ENCODE measurements at places on chromosomes 11 and 22.

DNA sequence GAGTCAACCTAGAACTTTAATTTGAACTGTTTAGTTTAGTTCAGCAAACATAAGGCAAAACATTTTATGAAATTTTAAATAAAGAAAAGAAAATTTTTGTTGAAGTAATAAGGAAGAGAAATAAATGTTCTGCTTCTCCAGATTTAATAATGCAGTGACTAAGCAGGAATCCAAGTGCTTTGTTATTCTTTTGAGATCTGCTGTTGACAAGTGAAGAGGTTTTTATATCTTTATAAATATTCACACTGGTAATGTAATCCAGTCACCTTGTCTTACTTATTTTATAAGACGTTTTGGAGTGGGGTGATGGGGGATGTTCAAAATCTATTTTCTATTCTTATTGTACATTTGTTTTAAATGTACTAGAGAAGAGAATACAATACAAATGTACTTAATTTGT, 725.9 kb upstream of the CCDC179 start:
- DNase-seq, result no peak

DNA sequence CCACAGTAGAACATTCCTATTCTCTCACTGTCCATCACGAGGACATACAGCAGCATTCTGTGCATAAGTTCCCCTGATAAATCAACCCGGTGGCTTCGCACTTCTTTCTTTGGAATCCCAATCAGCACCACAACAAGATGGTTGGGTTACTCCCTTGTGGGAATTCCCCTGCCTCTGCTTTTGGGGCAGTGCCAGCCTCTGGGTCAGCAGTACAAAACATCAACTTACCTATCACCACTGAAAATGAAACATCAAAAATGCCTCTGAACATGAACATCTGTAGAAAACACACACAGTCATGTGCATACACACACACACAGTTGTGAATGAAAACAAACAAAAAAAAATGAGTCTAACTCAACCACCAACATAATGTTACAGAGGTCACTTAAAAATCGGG, 79.3 kb downstream of the KCNA4 start:
- DNase-seq, result no peak

DNA sequence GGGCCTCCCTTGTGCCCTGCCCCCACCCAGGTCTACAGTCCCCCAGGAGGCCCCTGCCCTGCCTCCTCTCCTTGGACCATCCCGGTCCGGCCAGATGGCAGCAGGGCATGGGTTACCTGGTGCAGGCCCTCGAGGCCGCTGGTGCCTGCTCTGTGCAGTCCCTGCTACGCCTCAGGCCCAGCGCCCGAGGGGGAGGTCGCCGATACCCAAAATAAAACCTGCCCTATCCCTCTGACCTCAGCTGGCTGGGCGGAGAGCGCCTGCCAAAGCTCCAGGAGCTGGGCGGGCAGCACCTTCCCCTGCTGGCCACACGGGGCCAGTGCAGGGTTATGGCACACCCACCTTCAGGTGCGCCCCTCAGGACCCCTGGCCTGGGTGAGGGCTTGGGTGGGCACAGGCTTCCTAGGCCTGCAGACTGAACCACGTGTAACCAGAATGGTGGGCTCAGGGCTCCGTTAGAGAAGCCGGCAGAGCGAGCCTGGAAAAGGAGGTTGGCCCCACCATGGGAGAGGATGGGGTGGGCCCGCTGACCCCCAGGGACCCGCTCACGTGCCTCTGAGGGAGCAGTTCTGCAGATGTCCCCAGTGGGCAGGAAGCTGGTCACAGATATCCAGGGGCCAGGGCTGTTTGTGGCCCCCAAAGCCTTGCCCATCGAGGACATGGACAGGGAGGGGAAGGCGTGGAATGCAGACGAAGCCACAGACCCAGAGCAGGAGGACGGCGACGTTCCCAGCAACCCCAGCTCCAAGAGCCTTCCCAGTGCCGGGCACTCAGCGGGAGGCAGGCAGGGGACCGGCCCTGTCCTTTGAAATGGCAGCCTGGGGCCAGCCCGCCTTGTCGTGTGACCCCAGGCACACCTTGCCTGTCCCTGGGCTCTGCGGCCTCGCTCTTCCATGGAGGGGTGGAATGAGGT, 1.7 kb upstream of the TNNT3 start:
- no peak for DNase-seq

DNA sequence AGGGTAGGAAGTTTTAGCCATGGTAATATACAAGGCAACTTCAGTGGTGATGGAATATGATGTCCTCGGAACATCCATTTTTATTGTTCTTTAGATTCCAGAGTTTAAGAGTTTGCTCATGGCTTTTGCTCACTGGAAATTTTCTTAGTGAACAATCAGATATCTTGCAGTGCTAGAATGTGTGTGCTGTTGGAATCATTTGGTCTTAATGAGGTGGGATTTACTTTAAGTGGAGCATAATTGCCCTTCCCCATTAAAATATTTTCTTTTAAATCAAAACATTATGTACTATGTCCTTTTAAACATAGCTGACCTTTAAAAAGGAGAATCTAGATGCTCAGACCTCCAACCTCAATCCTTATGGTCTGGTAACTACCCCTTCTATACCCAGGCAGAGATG, 77.3 kb upstream of the LDLRAD3 start:
- no peak for DNase-seq

- no peak for DNase-seq
These were observed 71.7 kb downstream of the CCDC81 start for GRCh38 chr11:86446163-86446923.

DNA sequence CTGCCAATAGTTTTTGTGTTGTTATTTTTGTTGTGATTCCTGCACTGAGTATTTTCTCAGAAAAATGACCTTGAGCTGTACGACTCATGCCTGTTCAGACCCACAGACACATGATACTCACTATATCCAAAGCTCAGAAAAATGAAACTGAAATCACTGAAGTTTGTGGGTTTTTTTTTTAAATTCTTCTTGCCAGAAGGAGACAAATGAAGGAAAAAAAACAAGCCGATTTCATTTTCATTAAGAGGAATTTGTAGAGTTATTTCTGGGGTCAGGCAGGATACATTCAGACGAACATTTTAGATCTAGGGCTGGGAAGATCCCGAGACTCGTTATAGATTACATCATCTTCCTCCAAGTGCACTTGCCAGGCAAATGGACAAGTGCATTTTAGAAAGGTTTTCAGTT, 60.4 kb downstream of the BMAL1 start:
- DNase-seq, result no peak

DNA sequence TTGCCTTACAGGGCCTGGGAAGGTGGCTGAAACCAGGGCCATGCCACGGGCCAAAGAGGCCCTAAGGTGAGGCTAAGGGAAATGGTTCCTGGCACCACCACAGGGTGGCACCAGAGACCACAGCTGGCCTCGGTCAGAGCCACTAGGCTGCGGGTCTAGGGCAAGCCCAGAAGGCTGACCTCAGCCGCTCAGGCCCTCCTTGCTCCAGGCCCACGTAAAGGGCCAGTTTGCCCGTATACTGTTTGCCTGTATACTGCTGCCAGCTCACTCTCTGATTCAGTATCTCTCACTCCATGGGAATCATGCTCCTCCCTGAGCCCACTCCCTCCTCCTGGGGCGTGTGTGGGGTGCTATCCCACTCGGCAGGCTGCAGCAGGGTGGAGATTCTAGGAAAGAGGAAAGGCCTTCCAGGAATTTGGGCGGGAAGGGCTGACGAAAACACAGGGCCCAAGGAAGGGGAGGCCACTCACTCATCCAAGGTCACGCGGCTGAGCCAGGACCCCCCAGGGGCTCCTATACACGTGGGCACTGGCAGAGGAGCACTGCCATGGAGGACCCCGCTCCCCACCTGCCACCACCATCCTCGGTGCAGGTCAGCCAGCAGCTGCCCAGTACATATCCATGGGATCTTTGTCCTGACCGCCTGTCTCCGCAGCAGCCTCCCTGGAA, 62.4 kb downstream of the NECTIN1 start:
- DNase-seq, result peak; percentile 36

DNA sequence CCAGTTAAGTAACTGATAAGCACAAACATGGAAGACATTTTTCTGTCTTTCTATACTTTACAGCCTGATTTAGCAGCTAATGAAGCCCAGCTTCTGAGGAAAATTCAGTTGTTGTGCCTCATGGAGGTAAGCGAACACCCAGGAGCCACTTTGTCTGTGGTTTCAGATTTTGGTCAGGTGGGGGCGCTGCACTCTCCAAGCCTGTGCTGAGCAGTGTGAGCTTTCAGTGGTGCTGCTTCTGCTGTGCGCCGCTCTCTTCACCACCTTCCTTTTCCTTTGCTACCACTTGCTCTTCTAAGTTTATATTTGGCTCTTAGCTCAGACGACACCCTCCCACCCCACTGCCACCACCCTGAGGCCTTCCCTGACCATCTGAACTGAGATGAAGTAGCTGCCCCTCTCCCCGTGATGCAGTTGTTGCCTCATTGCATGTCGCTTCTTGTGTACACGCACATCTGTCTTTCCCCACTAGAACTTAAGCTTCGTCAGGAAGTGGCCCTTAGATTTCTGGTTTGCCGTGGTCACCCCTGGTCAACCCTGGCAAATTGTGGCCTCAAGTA, 14.0 kb downstream of the PSMD13 start:
- no peak for DNase-seq

DNA sequence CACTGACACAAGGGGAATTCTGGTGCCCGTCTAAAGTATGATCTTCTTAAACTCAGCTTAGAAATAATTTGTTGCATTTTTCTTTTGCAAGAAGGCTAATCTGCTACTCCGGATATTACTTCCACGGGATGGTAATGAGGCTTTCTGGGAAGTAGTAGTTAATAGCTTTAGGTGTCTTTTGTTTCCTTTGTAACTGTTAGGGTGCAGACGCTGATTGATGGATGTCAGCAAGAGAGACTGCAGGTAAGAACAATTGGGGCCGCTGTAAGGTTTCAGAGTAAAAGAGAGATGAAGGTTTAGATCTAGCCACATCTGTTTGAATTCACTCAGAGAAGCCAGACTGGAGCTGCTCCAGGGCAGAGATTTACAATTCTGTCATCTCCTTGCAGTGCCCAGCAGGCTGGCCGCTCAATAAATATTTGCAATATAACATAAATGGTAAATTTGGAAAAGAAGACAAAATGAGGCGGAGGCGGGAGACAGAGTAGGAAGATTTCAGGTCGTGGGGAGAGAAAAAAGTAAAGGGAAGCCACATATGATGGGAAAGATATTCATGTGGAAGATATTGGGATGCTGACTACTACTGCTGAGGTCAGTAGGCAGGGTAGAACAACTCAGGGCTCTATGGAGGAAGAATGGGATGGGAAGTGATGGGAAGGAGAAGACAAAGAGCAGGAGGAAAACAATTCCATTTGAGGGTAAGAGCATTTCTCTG, 320.5 kb downstream of the AASDHPPT start:
- no peak for DNase-seq

DNA sequence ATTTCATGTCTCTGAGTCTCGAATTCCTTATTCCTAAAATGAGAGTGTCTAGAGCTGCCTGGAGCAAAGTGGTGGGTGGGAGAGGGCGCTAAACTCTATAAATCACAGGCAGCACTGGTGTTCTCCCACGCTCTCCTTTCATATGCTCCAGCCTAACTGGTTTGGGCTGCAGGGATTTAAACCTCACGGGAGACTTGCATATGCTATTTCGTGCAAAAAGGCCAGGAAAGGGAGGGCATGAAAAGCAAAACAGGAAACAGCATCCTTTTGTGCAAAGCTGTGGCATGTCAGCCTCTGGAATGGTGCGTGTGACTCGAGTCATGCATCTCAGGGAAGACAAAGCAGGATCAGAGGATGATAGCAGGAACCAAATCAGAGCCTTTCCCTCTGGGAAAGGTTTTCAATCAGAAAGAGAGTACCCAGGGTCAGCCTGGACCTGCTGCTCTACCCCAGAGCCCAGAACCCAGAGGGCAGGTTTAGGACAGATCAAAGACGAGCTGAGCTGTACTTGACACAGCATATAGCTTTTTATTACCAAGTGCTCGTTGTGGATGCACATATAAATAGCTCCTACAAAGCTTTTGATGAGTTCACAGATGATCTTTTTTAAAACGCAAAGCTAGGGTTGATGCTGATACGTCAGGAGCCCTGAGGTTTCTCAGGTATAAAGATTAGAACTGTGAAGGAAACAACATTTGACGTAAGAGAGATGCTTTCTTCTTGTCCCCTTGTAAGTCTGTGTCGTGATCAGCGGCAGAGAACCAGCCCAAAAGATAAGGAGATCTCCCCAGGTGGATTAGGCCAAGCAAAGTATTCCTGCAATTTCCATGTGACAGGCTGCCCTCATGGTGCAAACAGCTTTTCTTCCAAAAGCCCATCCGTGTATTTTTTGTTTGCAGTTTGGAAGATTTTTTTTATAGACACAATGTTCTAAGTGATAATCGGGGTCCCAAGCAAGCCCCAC, 46.2 kb upstream of the YWHAH start:
- DNase-seq, result no peak

- no peak for DNase-seq
These were observed 17.2 kb downstream of the IGSF9B start for GRCh38 chr11:133939558-133939957.

DNA sequence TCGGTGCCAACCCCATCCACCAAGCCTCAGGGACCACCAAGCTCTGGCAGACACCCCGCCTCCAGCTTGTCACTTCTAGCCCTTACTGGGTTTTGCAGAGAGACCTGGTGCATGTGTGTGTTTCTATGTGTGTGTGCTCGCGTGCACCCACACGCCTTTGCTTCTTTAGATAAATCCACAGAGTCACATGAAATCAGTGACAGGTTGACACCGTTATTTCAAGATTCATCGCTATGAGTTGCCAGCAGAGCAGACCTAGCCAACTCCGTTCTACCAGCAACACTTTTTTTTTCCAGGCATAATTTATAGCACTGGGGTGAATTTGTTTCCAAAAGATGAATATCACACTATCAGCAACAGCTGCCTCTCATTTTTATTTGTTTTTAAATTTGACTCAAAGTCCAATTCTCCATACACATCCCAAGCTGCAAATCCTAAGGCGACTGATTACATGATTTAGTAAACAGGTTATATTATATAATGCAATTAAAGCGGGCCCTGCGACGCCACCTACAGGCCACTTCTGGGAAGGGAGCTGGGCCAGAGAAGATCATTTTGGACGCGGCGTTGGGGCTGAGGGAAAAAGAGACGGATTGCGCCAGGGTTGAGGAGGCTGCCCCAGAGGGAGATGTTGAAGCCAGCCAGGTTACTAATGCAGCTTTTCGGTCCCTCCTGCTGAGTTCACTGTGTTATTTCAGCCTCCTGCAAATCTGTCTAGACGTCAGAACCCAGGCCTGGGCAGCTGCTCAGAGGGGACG, 150.5 kb downstream of the FEZ1 start:
- DNase-seq, result peak; percentile 50

DNA sequence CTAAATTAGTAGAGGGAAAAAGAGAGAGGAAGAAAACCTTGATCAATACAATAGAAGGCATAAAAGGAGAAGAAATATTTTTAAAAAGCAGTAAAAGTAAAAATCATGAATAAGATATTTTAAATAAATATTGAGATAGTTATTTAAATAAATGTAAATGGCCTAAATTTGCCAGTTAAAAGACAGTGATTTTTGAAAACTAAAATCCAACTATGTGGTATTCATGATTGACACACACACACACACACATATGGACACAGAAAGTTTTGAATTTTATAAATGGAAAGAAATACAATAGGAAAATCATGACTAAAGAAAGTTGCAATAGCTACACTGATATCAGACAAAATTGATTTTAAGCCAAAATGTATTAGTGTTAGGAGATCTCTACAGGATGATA, 313.1 kb downstream of the TBC1D22A start:
- no peak for DNase-seq
